Activated naive CD4-positive, alpha-beta T cell treated with anti-CD3 and anti-CD28 coated beads for 36 hours (primary cell): ENCODE measurements at places on chromosomes 3 and 15.

GRCh38 chr3:182490596-182491491 is 302.5 kb upstream of the ATP11B start:
- no peak for DNase-seq

DNA sequence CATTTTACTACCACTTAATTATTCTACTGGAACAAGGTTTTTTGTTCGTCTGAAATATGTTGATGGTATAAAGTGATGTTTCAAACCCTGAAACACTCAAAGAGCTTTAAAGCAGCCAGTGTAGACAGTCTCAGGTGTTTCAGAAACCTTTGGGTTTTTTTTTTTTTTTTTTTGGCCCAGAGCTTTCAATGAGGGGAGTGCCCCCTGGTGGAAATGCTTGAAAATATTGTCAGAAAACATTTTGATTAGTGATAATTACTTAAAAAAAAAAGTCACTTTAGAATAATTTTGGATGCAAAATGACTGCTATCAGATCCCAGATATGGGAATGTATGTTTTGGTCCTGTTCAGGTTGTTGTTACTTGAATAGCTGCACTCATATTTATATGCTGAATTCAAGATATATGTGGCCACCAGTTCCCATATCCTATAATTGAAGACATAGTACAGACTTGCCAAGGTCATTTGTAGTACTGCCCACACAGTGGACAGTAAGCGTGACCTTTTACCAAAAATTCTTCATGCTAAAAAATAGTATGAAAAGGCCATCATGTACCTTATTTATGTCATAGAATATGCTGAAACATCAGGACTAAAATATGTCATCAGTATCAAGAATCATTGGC is 35.9 kb downstream of the SATB1 start:
- DNase-seq = no peak

GRCh38 chr3:30141178-30141581 is 465.2 kb upstream of the TGFBR2 start:
- no peak for DNase-seq

DNA sequence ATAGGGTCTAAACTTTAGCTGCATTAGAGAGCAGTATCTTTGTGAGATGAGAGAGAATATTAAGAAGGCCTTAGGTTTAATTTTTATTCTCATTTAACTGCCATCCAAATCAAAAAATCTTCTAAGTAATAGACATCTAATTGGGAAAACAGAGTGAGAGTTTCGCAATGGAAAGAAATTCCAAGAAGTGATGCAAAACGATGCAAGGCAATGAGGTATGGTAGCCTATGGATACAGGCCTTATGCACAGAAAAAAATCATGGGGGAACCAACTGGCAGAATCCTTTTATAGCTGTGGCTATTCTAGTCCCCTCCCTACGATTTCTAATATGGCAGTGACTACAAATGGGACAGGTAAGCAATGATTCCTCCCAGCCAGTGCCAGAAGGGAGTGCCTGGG is 225.9 kb downstream of the GREM1 start:
- no peak for DNase-seq

DNA sequence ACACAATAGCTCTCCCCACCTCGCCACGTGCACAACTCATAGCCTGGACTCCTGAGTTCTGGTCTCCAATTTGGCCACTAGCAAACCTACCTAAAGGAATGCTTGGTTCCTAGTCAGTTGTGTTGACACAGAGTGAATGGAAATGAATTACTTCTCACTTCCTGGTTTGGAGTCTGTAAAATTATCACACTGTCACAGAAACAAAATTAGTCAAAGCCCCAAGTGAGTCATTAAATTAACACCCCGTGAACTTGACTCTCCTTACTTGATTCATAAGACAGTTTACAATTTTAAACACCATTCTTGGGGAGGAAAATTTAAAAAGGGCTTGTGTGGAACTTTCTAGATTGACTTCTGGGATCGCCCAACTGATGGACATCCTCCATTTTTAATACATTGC is 276.2 kb upstream of the CTNNB1 start:
- DNase-seq = no peak

- no peak for DNase-seq
These were observed 72.9 kb downstream of the ATP8B4 start for GRCh38 chr15:50046159-50046558.

- no peak for DNase-seq
These were observed 238.8 kb upstream of the WNT5A start for GRCh38 chr3:55725681-55726500.

GRCh38 chr3:16181361-16181760 is 6.9 kb downstream of the GALNT15 start:
- DNase-seq = no peak

DNA sequence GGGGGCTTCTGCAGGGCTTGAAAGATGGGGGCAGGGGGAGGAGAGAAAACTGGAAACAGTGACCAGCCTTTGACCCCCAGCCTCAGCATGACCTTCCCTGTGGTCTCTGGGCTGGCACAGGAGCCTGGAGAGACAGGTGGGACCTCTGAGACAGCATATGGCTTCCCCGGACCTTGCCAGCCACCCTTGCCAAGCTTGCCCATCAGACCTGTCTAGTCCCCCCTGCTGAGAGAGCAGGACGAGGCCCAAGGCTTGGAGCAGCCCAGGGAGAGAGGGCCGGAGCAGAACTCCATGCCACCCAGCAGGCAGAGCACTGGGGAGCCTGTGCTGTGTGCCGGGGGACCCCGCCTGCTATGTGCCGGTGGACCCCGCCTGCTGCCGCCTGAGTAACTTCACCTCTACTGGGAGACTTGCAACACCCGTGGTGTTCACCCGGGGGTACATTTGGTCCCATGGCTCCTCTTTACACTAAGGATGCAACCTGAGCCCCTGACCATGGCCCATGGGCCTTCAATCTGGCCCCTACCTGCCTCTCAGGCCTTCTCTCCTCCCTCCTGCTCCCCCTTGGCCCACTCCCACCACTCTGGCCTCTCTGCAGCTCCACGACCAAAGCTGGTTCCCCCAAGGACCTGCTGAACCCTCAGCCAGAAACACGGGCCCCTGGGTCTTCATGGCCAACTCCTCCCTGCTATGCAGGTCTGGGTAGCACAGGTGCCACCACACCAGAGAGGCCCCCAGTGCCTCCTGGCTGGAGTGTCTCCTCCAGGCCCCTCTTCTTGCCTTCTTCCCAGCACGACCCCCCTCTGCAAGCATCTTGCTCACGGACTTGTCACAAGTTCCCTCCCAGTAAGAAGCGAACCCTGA is 21.1 kb upstream of the SLC41A3 start:
- no peak for DNase-seq

- DNase-seq = no peak
These were observed 468.9 kb upstream of the WNT5A start for GRCh38 chr3:55955891-55956477.

- no peak for DNase-seq
These were observed 27.3 kb upstream of the PXYLP1 start for GRCh38 chr3:141204343-141204742.

DNA sequence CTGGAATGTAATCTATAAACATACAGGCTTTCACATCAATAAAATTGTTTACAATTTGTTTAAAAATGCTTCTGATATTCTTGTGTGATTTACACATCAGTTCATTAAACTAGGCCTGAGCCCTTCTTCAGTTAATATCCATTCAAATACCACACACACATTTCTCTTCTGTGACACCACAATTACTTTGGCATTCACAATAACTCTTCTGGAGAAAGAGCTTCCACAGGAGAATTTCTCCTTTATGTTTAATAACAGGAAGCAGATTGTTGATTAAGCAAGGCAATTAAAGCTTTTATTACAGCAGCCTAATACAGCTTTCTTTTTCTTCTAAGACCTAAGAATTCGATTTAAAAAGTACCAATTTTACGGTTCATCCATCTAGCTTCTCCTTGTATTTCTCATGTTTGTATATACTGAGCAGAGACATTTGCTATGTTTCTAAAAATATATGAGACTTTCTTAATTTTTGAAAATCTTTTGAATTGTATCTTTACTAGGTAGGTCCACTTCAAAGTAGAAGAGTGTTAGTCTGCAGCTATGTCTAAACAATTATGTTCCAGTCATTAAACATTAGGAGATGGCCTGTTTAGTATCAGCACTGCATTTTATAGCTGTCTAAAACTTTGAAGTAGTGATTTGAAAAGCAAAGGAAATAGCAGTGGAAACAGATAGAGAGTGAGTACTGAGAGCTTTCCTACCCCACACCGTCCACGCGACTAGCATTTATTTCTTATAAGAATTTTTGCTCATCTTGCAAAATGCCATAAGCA is 511.1 kb upstream of the UBE2E2 start:
- no peak for DNase-seq

- DNase-seq = no peak
These were observed 10.1 kb upstream of the AVEN start for GRCh38 chr15:34049112-34049511.

DNA sequence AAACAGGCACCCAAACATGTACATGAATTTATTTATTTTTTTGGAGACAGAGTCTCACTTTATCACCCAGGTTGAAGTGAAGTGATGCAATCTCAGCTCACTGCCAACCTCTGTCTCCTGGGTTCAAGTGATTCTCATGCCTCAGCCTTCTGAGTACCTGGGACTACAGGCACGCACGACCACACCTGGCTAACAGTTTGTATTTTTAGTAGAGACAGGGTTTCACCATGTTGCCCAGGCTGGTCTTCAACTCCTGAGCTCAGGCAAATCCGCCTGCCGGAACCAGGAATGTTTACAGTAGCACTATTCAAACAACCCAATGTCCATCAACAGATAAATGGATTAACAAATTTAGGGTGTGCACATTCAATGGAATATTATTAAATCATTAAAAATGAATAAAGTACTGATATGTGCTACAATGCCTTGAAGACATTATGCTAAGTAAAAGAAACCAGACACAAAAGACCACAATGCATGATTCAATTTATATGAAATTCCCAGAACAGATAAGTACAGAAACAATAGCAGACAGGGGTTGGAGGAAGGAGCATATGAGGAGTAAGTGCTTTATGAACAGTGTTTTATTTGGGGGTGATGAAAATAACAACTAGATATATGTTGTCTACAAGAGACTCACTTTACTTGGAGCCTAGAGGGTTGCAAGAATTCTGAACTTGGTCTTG is 1.3 kb downstream of the LEO1 start:
- DNase-seq = no peak

DNA sequence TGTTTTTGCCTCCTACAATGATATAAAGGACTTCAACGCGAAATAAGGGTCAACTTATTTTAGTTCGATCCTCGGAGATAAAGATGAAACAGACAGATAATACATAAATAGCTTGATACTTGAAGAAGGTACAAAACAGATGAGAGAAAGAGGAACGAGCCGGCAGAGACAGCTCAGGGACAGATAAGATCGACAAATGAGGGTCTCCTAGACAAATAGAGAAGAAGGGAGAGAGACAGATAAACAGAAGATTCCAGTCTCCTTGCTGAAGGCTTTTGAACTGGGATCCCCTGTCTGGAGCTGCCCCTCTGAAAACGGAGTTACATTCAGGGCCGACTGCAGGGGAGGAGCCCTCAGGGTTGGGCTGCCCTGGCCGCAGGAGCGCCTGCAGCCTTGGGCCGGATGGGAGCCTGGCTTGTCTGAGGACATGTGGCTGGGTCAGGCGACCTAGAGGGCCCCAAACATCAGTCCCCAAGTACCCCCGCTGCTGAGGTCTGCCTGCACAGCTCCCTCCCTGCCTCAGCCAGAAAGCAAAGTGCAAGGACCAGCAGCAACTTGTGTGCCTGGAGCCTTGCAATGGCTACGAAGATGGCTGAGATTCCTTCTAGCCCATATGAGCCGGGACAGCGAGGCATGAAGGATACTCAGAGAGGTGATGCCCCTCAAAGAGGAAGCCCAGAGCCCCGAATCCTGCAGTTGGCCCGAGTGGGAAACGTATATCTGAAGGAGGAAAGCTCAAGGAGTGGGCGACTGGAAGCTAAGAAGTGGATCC is 926 bp upstream of the SKOR1 start:
- no peak for DNase-seq

GRCh38 chr3:42052132-42052483 is 39.0 kb upstream of the TRAK1 start:
- no peak for DNase-seq

- no peak for DNase-seq
These were observed 91.1 kb downstream of the ASB7 start for GRCh38 chr15:100693451-100693850.

- no peak for DNase-seq
These were observed 33.5 kb upstream of the PDZRN3 start for GRCh38 chr3:73658227-73658626.

DNA sequence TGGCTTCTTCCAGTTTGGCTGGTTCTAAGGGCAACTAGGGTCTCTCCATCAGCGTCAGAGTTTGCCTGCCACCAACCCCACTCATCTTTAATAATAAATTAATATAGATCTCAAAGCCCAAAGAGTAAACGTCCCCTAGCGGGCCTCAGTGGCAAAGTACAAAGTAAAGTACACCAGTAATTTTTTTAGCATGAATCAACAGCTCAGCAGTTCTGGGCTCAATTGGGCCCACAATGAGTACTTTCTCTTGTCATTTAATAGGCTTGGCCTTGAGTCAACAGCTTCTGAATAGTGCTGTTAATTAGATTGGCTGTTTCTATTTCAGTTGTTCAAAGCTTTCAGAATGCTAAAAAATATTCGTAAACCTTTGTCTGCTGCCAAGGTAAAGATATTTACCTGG is 89.0 kb upstream of the PFN2 start:
- DNase-seq = no peak

DNA sequence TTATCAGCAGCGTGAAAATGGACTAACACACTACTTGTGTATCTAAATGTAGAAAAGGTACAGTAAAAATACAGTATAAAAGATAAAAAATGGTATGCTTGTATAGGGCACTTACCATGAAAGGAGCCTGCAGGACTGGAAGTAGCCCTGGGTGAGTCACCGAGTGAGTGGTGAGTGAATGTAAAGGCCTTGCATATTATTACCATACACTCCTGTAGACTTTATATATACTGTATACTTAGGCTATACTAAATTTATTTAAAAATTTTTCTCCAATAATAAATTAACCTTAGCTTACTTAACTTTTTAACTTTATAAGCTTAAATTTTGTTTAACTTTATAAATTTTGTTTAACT is 67.2 kb upstream of the TSPAN3 start:
- no peak for DNase-seq

- DNase-seq = no peak
These were observed 154.9 kb upstream of the WNT5A start for GRCh38 chr3:55641964-55642363.

GRCh38 chr3:29249829-29250345 is 31.0 kb upstream of the RBMS3 start:
- DNase-seq = no peak
